ENCODE measurements at places on chromosomes 5 and 9. TPM values are rescaled to one million over a fixed set of nuclear protein-coding genes. Genes with fewer than 3 reads are reported as not detected.

DNA sequence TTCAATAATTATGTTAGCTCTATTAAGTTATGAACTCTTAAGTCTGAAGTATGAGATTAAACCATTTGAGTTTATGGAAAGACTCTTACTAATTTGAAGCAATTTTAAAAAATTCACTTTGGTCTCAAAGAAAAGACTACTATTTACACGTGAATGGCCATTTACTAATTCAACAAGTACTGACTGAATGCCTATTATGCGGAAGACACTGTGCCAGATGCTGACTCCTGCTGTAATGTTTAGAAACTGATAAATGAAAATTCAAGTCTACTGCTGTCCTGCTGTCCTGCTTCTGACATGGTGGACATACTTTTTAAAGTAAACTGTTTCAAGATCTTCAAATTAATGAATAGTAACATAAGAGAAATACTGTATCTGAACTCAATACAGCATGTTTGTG is 116.2 kb downstream of the MPDZ start:
- no peak for DNase-seq

- DNase-seq, result no peak
Observed at GRCh38 chr5:125232779-125233230, 486.4 kb upstream of the ZNF608 start.

The CDX1 gene
- 0.47 TPM for polyA plus RNA-seq

- no peak for DNase-seq
Observed at GRCh38 chr9:7186175-7186574, 428.4 kb downstream of the KDM4C start.

The TPPP gene
- polyA plus RNA-seq, result 4.3 TPM

- no peak for DNase-seq
Observed at GRCh38 chr9:113957821-113958341, 81.8 kb downstream of the ZNF618 start.
